ENCODE measurements at places on chromosomes 7 and 10.

- DNase-seq, result no peak
Observed at GRCh38 chr10:76946270-76946669, 691.3 kb downstream of the KCNMA1 start.

- no peak for DNase-seq
Observed at GRCh38 chr10:31707093-31708039, 221.3 kb downstream of the ARHGAP12 start.

DNA sequence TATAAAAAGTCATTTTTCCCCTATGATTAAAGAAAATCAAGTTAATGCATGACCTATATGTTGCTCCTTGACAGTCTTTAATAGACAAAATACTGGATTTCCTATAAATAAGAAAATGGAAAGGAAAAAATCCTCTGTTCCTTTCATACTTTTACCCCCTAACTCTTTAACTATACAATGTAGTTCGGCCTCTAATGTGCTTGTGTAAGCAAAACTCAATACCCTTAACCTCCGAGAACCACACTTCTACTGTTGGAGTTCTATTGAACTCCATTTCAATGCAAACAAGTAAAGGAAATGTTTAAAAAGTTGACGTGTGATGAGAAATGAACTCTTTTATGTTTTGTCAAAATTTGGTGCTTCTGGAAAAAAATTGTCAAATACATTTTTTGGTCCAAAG, 36.0 kb downstream of the HDAC9 start:
- DNase-seq, result no peak

DNA sequence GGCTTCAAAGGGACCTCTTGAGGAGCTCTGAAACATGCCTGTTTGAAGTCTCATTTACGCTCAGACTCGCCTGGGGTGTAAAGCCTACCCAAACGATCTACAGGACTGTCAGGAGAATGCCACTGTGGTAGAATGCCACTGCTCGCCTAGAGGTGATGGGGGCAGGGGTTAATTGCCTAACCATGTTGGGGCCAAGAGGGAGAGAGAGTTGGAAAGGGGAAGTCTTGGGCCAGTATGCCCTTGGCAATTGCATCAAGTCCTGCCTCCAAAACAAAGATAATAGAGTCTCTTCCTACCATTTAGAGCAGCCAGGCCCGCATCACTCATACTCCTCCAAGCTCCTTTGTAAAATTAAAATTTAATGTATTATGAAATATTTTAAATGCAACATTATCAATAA, 25.2 kb downstream of the CDK1 start:
- DNase-seq, result no peak

GRCh38 chr10:63866075-63866746, 345.0 kb downstream of the REEP3 start:
- DNase-seq, result no peak

GRCh38 chr10:100907175-100907574, 5.6 kb upstream of the SLF2 start:
- DNase-seq, result no peak

DNA sequence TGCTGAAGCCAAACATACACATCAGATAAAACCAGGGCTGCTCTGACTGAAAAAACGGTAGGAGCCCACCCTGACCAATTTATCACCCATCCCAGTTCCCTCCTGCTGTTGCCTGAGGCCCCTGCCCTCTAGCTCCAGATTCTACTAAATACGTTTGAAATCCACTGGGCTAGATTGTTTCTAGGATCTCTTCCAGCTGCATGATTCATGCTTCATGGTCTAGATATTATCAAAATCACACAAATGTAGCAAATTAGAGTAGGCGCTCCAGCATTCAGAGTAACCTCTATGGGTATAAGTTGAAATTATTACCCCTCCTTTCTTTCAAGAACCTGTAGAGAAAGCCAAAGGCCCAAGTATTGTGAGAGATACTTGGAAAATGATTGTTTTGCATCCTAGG, 151.2 kb upstream of the FAM13C start:
- DNase-seq, result no peak

GRCh38 chr10:115417585-115418265, 324.6 kb downstream of the ATRNL1 start:
- DNase-seq, result no peak

DNA sequence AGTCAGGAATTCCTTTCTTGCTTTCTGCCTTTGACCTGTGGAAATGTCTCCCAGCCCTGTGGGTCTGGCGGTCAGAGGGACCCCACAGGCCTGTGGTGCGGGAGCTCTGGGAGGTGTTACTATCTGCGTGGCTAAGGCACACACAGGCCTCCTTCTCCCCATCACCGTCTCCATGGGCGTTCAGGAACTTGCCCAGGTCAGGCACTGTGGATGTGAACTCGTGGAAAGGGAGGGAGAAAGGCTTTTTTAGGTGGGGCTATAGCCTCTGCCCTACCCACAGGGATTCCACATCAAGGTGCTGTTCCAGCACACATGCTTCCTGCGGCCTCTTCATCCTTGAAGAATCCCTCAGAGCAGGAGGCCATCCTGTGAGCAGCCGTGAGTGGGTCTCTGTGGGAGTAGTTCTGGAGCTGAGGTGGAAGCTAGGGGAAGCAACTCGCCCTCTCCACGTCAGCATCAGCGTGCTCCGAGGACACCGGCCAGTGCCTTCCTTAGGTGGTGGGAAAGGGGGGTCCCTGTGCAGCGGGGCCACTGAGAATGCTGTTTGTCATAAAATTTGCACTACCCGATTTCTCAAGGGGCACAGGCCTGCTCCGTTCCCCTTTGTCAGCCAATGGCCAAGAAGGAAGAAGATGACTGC, 7.5 kb upstream of the ATP6V0E2 start:
- DNase-seq, result no peak

DNA sequence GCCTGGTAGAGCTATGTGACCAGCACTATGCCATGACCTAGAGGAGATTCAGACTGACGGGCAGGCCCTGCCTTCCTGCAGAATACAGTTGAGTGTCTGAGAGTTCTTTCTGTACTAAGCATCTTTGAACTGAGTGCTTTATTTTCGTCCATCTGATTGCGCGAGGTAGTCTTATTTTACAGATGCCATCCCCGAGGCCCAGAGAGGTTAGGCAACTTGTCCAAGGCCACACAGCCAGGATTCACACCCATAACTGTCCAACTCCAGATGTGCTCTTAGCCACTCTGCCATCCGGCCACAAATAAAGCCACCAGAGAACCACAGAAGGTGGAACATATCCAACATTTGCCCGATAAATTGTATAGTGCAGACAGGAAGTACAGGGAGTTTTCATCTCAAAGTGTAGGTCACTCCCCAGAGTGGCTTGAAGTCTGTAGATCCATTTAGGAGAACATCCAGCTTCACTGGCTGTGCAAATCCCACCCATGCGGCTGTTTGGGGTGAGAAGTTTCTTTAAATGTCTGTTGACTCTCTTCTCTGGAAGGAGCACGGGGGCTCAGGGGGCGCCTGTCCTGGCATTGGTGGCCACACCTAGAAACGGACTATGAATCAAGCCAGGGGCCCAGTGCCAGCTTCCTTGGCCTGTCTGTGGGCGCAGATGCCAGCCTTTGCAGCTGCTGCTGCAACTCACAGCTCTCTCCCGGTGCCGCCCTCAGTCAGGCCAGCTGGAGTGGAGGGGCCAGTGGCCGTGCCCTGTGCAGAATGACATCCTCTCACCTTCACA, 11.1 kb downstream of the CHST3 start:
- DNase-seq, result no peak

GRCh38 chr7:141045126-141045841, 28.6 kb upstream of the TMEM178B start:
- no peak for DNase-seq

- no peak for DNase-seq
Observed at GRCh38 chr10:93071674-93072224, 1.9 kb upstream of the CYP26A1 start.

DNA sequence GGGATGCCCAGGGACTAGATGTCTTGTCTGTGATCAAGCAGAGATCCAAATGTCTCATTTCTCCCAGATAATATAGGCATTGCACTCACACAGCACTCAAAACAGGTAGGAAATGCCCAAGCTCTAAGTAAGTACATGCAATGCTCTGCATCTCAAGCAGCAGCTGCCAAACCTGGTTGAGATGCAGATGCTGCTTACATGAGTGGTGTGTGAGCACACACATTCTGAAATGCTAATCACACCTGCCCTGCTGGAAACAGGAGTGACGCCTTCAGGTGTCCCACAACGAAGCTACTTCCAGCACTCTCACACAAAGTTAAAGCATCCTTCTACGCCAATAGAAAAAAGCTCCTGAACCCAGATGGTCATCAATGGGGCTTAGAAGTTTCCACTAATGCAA, 132.9 kb downstream of the CALN1 start:
- no peak for DNase-seq

- DNase-seq, result no peak
Observed at GRCh38 chr10:46098386-46098785, 52.3 kb upstream of the MSMB start.

DNA sequence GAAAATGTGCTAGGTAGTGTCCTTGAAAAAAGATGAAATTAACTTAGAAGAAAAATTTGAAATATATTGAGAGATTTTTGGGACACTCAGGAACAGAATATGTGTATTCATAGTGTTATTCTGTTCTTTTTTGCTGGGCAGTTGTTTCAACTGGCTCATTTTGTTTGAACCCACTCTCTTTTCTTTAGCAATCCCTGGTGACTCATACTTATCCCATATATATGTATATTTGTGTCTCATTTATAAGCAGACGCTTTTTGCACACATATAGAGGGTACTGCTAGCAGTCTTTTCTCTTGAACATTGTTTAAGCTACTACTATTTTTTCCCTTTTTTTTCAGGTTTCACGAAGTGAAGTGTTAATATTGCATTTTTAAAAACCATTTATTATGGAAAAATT, 1.9 kb downstream of the EXOC6 start:
- no peak for DNase-seq

GRCh38 chr7:104627516-104627915, 299.1 kb downstream of the LHFPL3 start:
- no peak for DNase-seq

DNA sequence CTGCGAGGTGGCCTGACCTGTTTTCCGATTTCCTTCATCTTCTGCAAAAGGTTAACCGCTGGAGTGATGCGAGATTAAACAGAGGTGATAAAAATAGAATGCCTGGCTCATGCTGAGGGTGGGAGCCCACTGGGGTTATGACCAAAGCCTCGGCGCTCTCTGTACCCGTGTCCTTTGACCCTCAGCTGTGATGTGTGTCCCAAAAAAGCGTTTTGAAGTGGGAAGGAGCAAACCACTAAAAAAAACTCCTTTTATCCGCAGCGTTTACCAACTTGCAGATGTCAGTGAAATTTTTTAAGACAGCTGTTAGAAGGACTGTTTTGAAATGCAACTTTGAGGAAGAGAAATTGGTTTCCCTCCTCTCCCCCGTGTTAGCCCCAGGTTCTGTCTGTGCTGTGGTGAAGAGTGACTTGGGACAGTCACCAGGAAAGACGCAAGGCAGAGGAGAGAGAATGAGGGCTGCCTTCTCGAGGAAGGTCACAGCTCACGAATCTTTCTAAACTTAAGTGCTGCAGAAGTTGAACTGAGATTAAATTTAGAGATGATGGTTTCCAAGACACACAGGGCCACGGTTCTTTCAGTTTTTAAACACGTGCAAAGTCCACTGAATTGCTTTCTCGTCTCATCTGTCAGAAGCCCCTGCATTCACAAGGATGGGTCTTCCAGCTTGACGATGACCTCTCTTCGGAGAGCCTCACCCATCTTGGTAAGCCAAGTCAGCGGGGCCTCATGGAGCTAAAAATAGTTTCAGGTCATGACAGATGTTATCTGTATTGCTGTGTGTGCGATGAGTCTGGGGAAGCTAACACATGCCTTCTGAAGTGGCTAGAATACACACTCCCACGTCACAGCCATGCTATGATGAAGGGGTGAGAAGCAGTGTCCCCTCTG, 27.6 kb downstream of the AMZ1 start:
- DNase-seq, result no peak

DNA sequence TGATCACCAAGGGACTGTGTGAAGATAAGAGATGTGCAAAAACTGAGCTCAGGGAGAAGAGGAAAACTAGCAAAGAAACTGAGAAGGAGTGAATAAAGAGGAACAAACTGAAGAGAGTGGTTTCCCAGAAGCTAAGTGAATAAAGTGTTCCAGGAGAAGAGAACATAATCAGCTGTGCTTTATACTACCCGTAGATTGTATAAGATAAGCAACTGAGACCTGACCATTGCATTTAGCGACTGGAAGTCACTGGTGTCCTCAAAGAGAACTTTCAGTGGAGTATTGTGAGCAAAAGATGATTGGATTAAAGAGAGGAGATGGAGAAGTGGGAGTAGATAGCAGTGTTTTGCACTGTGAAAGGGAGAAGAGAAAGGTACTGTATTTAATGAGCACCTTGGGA, 14.6 kb downstream of the PHTF2 start:
- no peak for DNase-seq

DNA sequence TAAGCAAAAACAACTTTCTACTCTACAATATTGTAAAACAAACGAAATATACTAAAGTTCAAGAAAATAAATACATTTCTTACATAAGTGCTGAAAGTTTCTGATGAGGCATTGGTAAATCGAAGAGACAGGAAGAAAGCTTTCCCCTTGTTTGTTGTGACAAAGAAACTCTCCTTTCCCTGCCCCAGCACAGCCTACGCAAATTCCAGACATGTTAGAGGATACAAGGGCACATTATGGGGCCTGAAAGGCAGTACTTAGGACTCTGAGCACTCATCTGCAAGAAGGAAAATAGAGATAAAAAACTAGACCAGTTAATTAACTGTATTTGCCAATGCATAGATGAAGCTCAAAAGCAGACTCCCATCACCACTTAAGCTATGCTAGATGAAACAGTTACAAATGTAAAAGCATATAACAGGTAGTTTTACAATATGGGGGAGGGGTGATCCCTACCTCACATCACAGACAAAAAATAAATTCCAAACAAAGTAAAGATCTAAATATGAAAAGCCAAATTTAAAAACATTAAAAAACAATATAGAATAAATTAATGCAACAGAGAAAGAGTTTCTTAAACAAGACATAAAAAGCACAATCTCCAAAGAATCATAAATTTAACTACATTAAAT, 21.8 kb downstream of the ARHGAP19 start:
- DNase-seq, result no peak

DNA sequence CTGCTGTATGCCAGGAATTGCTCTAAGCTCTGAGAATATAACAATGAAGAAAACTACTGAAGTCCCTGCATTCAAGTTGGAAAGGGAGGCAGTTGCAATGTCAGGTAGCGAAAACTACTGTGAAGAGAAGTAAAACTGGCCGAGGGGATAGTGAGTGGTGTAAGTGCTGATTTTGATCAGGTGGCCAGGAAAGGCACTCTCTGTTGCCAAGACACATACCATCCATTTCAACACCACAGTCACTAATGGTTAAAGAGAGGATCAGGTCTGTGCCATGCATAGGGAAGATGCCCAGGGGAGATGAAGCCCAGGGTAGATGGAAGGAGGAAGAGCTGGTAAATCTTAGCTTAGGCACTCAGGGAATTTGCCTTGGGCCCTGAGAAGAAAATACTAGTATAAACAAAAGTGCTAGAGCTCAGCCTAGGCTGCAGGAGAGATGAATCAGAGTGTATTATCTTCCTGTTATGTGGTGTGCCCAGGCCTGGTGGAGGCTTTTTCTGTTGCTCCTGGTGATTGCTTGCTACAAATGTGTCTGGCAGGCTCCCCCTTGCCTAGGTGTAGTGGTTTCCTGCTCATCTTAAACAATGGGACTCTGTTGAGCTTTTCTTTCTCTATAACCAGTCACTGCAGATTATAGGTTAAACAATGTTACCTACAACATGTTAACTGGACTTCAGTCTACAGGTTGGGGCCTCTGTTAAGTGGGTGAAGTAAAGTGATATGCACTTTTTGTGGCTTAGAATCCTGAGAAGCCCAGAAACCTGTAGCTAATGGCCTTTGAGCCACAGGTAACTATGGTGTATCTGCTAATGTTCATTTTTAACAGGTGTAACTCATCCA, 125.5 kb downstream of the LRRC4 start:
- no peak for DNase-seq

GRCh38 chr10:128054163-128054970, 71.9 kb downstream of the MKI67 start:
- no peak for DNase-seq

- no peak for DNase-seq
Observed at GRCh38 chr10:59942556-59942955, 36.2 kb upstream of the CCDC6 start.
